Regular cardiac myocyte (primary cell): ENCODE measurements at places on chromosomes 16 and 17. TPM values are rescaled to one million over a fixed set of nuclear protein-coding genes. Genes with fewer than 3 reads are reported as not detected.

GPRC5C gene
- total RNA-seq, result 7.9 and 15.5 TPM in 2 replicates

RFWD3 gene
- total RNA-seq, result 12.1 and 39.7 TPM in 2 replicates

NKD1 gene
- under 0.01 TPM in 1 of 2 replicates, not detected in the other for total RNA-seq

SLC39A11 gene
- 26.3 and 31.6 TPM in 2 replicates for total RNA-seq

CDRT15 gene
- not detected in 2 replicates for total RNA-seq

NPIPA5 gene
- total RNA-seq, result not detected in 2 replicates

WWP2 gene
- 21.3 and 28.2 TPM in 2 replicates for total RNA-seq
